ENCODE measurements at places on chromosomes 7 and 10. TPM values are rescaled to one million over a fixed set of nuclear protein-coding genes. Genes with fewer than 3 reads are reported as not detected.

The DKK1 gene
- 53.0 TPM for polyA plus RNA-seq

DNA sequence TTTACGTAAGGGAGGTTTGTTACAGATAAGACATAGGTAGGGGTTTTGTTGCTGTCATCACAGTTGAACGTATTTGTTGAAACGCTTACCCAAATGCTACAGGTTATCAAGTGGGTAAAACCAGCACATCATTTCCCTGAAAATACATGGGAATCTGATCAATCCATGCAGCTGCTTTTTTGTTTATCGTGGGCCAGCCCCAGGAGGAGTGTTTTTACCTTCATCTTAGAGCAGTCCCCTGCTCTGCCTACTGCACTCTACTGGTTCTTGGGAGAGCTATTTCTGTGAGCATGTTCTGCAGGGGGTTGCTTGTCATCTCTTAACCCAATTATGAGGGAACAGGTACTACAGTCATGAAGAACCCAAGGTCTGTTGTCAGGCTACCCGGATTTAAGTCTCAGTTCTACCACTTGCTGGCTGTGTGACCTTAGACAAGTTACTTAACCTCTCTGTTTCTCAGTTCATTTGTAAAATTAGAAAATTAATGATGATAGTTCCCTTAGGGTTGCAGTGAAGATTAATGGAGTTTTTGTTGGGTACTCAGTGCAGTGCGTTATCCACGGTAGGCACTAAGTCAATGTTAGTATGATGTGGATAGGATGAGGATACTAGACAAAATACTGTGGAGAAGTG lies 15.0 kb downstream of the MTURN start:
- no peak for DNase-seq

- no peak for DNase-seq
Measured at GRCh38 chr7:46186131-46186530, 265.1 kb upstream of the IGFBP3 start.

- no peak for DNase-seq
Measured at GRCh38 chr10:43395571-43396060, 13.4 kb downstream of the HNRNPF start.

The MEIG1 gene
- polyA plus RNA-seq: 1.1 TPM

DNA sequence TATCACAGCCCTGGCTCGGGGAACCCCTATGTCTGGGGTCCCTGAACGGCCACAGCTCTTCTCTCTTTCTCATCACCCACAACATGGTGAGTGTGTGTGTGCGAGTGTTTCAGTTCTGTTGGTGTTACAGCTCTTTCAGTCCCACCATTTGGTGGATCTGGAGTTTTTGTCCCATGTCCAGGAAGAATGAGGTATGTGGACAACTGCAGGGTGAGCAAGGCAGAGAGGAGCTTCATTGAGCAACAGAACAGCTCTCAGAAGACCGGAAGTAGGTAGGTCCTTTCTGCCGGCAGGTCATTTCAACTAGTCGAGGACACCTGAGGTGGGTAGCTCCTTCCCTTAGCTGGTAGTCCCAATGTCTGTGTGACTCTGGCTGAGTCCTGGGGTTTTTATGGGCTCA lies 9.5 kb downstream of the PAX4 start:
- no peak for DNase-seq

The HMX2 gene
- polyA plus RNA-seq: 1.4 TPM

GRCh38 chr10:131961777-131962662 lies 19.7 kb downstream of the BNIP3 start:
- DNase-seq: no peak

The MMP21 gene
- 0.18 TPM for polyA plus RNA-seq

- no peak for DNase-seq
Measured at GRCh38 chr10:33368086-33368485, 33.6 kb upstream of the NRP1 start.

The GJD4 gene
- polyA plus RNA-seq: 0.11 TPM

GRCh38 chr7:73668886-73669230 lies 1.2 kb downstream of the VPS37D start:
- DNase-seq: no peak

DNA sequence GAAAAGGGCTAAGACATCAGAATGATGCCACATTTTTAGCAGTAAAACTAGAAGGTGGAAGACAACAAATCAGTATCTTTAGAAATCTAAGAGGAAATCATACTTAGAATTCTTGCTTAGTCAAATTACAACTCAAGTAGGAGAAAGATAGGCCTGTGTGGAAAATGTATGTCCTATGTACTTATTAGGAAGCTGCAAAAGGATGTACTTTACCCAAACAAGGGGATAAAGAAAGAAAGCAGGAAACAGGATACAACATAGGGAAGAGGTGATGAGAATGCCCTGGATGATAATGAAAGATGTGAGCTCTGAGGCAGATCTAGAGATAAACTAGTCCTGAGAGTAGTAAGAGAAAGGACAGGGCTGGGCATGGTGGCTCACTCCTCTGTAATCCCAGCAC lies 54.9 kb downstream of the RNLS start:
- no peak for DNase-seq

The GNGT1 gene
- not detected for polyA plus RNA-seq

DNA sequence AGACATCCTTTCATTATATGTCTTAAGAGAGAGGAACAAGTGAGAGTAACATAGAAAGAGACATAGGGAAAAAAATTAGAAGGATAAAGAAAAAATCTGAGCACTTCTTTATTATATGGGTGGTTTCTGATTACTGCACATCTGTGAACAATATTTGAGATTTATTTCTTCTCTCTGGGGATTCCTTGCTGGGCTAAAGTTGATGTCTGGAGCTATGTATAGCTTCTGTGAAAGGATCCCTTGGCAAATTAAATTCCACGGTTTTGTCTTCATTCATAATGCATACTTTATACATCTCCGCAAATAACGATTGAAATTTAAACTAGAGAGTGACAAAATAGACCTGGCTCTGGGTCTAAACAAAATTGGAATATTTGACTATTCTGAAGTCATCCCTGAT lies 232.2 kb upstream of the CTBP2 start:
- no peak for DNase-seq

GRCh38 chr7:98420966-98421612 lies 20.2 kb upstream of the BAIAP2L1 start:
- DNase-seq: no peak

- DNase-seq: no peak
Measured at GRCh38 chr10:95290461-95291364, at the start of gene PDLIM1. PDLIM1 (minus strand) TSS chr10:95291003; CDS start chr10:95290915, 88 bp downstream.

The ZNF487 gene
- polyA plus RNA-seq: 10.7 TPM

DNA sequence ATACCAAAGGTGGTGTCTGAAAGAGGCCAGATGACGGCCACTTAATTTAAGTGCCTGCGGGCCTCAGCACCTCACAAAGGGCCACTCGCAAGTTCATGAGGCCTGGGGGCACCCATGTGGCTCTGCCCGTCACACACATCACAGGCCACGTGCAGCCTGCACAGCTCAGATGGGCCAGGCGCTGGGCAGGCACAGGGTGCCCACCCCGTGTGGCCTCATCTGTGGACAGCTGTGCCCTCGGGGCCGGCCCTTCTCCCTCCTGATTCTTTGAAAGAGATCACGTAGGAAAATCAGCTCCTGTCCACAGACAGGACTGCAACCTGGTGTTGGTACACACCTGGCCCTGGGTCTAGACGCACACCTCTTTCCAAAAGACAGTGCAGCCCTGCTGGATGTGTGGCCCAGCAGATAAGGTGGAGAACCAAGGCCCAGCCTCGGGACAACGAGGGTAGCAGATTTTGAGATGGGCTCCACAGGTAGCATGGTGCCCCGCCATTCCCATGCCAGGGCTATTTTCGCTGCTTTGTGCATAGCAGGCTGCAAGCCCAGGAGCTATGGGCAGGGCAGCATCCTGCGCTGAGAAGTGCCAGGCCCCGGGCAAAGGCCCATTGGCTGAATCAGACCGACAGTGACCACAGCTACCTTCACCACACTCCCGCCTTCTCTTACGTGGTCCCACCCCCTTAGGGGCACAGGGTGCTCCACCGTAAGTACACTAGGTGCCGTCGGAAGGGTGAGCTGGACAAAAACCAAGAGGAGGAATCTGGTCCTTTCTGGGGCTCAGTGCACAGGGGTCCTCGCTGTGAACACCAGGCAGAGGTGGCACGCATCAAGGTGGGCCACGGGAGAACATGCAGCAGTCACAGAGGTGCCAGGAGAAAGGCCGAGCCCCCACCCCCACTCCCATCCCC lies 124.5 kb downstream of the EBF3 start:
- DNase-seq: no peak

The TES gene
- 80.4 TPM for polyA plus RNA-seq

GRCh38 chr7:11667071-11667809 lies 164.8 kb downstream of the THSD7A start:
- no peak for DNase-seq

DNA sequence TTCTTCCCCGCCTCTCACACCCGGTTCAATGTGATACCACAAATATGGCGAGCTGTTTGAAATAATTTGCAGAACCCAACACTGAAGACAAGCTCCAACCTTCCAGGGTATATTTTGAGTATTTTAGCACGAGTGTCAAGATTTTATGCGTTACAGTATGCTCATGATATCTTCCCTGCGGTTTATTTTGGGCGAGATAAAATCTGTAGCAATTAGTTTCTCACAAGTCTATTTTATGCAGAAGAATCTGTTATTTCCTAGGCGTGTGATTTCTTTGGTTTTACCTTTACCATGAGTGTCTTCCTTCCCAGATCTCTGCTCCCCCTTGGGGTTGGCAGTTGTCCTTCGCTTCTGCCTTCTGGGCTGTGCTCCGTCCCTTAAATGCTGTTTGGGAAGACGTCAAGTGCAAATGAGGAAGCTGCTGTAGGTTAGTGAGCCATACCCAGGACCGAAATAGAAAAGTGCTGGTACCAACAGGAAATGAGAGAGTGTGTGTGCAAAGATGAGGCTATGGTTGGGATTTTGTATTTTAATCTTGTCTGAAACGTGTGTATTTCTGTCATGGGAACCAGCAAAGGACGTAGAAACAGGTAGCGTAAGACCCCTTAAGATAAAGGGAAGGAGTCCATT lies 299.8 kb downstream of the KLF6 start:
- no peak for DNase-seq

GRCh38 chr10:11446864-11447263 lies 164.6 kb downstream of the USP6NL start:
- DNase-seq: no peak

The GATA3 gene
- polyA plus RNA-seq: 76.3 TPM

The HOXA13 gene
- polyA plus RNA-seq: 0.06 TPM

The ELN gene
- 58.1 TPM for polyA plus RNA-seq

DNA sequence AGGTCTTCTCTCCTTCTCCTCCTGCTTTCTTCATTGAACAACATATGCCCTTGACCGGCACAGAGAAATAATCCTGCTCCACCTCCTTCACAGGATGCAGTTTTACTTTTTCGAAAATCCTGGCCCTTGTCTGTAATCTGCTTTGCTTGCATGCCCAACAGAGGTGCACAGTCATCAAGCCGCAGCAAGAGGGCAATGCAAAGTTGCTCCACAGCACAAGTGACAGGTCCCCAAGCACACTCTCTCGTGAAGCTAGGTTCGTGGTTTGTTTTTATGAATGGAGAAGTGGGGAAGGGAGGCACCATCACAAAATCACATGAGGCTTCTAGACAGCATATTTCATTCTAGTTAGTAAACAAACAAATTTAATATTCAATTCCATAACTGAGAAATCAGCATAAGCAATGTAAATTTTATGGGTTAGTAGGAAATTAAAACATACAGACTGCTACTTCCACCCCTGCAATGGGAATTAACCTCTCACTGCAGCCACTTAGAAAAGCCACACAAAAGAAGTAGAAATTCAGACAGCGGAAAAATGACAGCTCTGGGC lies 178.8 kb downstream of the TPK1 start:
- no peak for DNase-seq

GRCh38 chr7:85685901-85686300 lies 499.0 kb upstream of the SEMA3D start:
- DNase-seq: no peak

The ATP6V0A4 gene
- polyA plus RNA-seq: 81.4 TPM

GRCh38 chr7:155836216-155837125 lies 24.2 kb upstream of the SHH start:
- no peak for DNase-seq

- DNase-seq: no peak
Measured at GRCh38 chr7:136056651-136057231, 79.6 kb upstream of the MTPN start.

DNA sequence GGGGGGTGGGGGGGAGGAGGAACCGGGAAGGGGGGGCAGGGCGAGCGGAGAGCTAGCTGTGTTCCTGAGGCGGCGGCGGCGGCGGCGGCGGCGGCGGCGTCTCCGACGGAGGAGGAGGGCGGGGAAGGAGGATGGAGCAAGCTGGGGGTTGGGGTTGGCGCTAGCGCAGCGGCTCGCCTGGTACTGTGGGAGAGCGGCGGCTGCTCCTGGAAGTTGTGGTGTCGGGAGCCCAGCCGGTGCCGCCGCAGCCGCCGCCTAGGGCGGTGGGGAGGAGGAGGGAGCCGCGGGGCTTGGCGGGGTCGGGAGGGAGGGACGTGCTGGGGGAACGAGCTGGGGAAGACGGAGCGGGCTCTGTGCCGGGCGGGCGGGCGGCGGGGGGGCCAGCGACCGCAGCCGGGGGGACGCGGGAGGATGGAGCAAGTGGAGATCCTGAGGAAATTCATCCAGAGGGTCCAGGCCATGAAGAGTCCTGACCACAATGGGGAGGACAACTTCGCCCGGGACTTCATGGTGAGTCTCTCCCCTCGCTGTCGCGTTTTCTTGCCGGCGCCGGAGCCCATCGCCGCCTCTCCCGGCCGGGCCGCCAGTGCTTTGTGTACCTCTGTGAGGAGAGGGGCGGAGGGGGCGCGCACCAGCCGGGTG lies at the start of gene PTPN12:
Gene PTPN12, plus strand, starts transcription at position 160 of the 642 bp plus-strand sequence. Its CDS starts 252 bp downstream, at position 412.
- peak; percentile 32 for DNase-seq

The CFAP70 gene
- polyA plus RNA-seq: 12.4 TPM

The CCDC172 gene
- not detected for polyA plus RNA-seq

DNA sequence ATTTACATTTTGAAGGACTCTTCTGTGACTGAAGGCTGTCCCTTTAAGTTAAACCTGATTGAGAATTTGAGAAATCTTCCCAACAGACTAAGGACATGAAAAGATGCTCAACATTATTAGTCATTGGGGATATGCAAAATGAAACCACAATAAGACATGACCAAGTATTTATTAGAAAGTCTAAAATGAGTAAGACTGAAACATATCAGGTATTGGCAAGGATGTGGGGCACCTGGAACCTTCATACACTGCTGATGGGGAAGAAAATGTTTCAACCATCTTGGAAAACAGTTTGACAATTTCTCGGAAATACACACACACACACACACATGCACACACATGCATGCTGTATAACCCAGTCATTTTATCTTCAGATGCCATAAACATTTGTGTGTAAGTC lies 132.1 kb upstream of the CDK6 start:
- DNase-seq: no peak

The APBB1IP gene
- polyA plus RNA-seq: 1.8 TPM

- DNase-seq: no peak
Measured at GRCh38 chr7:33837356-33837851, 67.9 kb upstream of the BMPER start.

All from right renal cortex interstitium (tissue), 3 donors.